GM12892 (cell line): ENCODE measurements at places on chromosomes 7 and 10.

DNA sequence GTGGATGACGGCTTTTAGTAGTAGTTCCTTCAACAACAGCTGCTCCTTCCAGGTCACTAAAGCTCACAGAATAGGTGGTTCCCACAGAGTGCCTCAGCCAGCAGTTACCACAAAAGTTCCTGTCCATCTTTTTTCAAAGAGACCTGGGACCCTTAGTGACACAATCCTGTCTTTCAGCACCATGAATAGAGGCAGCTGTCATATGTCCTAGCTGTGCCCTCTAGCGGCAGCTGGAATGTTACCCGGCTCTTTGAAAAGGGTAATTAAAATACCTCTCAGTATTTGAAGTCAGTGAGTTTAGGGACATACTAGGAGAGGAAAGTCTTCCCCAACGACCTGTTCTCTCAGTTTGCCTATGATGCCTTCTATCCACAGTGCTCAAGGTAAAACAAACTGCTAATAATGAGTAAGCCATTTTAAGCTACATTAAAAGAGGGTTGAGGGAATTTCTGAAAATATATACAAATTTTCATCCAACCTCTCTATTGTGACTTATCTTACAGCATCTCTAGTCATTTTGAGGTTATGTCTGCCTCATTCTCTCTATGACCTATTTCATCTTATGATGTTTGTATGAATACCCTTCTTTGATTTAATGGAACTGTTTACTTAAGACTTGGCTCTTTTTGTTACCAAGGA, 290.8 kb downstream of the NXPH1 start:
- peak; percentile 5 for DNase-seq

DNA sequence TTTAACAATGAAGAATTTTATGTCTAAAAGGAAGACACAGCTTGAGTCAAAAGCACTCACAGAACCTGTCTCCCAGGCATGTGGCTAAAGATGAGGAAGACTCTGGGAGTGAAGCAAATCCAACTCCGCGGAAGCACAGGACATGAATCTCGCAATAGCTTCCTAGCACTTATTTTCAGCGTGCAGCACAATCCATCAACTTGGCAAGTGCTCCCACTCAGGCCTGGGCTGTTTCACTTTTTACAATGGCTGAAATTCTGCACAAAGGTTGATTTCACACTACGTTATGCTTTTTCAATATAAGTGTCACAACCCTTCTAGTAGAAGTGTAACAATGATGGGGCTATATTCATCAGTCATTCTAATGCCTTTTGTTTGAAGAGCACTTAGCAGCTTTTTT, 180.2 kb downstream of the XPNPEP1 start:
- no peak for DNase-seq

DNA sequence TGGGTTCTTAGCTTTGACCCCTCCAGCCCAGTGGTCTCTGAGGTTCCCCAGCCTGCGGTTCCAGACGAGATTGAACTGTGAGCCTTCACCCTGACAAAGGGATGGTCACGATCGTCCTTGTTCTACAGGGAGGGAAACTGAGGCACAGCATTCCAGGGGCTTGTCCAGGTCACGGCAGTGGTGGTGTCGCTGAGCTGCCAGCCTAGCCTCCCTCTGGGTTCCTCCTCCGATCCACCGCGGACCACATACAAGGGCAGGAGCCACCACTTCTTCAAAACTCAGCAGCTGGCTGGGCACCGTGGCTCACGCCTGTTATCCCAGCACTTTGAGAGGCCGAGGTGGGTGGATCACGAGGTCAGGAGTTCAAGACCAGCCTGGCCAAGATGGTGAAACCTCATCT, 35.8 kb downstream of the ELFN1 start:
- no peak for DNase-seq

GRCh38 chr10:10389182-10389581, 628.5 kb upstream of the CELF2 start:
- DNase-seq, result no peak

GRCh38 chr10:70162151-70162891, 8.0 kb downstream of the SAR1A start:
- no peak for DNase-seq

- no peak for DNase-seq
Measured at GRCh38 chr10:16712883-16713282, 104.3 kb downstream of the RSU1 start.

GRCh38 chr10:133318494-133319127, 9.9 kb downstream of the ZNF511 start:
- DNase-seq, result peak; percentile 65

DNA sequence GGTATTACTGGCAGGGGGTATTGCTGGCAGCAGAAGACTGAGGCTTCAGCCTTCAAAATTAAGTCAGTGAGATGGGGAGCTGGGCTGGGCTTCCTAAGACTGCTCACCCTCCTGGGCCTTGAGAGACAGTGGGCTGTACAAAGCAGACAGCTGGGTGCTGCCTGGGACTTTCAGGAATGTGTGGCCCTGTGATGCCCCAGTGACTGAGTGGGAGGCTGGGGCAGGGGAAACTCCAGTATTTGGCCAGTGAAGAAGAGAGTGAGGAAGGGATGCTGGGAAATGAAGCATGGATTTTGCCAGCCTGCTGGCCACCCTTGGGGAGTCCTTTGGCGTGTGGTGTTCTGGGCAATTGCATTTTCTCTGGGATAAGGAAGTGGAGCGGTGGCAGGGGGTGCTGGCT, 442 bp downstream of the ANKRD2 start:
- no peak for DNase-seq

GRCh38 chr10:33235251-33235884, 99.1 kb downstream of the NRP1 start:
- no peak for DNase-seq

GRCh38 chr7:122520971-122521555, 177.9 kb downstream of the RNF133 start:
- no peak for DNase-seq

- no peak for DNase-seq
Measured at GRCh38 chr10:80472234-80473095, 18.4 kb downstream of the TSPAN14 start.

GRCh38 chr10:60376221-60377041, 13.2 kb downstream of the ANK3 start:
- DNase-seq, result no peak

GRCh38 chr10:47410271-47410670, 26.2 kb upstream of the ZNF488 start:
- DNase-seq, result no peak

- DNase-seq, result no peak
Measured at GRCh38 chr7:85682833-85683620, 496.2 kb upstream of the SEMA3D start.

DNA sequence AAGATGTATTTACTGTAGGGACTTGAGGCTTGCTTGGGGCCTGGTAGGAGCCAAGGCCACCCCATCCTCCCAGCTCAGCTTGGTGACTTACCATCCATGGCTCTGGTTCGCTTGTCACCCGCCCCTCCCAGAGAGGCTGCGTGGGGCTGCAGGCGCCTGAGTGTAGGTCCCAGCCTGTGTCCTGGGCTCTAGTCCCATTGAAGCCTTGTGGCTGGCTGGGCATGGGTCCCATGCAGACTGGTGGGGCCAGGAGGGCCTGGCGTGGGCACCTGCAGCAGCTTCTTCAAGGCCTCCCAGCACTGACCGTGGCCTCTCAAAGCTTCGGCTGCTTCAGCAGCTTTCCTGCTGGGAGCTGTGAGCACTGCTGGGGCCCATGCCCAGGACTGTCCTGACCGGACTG, 118.1 kb downstream of the INPP5A start:
- DNase-seq, result no peak

GRCh38 chr7:121116396-121116795, 127.9 kb downstream of the CPED1 start:
- DNase-seq, result no peak

GRCh38 chr10:124492266-124492665, 30.6 kb downstream of the LHPP start:
- no peak for DNase-seq

DNA sequence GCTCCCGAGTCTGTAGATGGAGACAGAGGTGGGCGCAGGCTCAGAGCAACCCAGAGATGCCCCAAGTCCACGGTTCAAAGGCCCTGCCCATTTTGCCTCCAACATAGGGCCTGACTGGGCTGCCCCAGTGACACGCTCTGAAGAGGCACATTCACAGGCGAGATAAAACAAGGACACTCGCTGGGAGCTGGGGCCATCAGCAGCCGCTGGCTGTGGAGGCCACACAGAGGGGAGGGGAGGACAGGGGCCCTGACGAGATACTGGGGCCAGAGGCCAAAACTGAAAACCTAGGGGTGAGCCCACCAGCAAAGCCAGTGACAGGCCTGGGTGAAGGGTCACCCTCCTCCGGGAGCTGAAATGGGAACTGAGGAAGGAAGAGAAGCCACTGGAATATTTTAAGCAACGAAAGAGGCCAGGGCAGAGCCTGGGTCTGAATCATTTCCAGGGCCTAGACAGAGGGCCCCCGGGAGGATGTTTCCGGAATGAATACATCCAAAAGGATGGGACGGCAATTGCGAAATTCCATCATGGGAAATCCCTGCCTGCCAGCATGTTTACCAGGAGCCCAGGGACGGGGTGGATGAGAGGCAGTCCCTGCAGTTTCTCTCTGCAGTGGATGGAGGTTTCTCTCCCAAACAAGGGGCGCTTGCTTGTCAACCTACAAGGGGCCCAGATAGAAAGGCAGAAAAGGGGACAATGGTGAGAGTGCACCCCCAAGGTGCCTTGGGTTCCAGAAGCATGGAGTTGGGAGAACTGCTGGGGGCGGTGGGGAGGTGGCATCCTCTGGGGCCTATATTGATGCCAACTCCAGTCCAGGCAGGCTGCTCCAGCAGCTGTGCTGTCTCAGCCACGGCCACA, 29.0 kb upstream of the HSPA12A start:
- DNase-seq, result no peak

DNA sequence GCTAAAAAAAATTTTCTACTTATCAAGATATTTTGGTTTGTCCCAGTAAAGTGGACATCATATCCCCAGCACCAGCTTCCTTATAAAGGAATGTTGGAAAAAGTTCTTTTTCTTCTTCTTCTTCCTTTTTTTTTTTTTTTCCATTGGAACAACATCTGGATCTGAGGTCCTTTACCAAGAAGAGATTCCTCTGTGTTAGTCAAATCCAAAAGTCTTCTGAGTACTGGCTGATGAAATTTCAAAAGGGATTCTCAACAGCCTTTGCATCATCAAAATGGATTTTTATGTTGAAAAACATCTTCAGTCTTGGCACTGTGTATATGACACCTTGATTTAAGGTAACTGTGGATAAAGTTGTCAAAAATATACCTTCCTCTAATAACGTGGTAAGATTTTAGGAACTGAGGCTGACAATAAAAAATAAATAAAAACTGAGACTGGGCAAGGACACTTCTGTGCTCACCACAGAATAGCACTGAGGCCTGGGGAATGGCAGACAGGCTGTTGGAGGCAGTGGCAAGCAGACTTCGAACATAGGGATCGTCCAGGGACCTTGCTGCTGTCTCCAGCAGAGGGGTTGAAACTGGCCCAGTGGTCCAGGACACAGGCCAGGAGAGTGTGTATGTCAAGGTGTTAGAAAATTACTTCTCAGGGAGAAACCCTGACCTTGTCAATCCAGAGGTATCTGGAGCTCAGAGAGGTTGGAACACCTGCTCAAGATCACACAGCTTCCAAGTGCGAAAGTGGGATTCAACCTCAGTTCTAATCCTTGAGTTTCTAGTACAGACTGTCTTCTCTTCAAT, 130.4 kb downstream of the PTPN20 start:
- no peak for DNase-seq

- no peak for DNase-seq
Measured at GRCh38 chr7:45494885-45495284, 79.3 kb upstream of the ADCY1 start.

DNA sequence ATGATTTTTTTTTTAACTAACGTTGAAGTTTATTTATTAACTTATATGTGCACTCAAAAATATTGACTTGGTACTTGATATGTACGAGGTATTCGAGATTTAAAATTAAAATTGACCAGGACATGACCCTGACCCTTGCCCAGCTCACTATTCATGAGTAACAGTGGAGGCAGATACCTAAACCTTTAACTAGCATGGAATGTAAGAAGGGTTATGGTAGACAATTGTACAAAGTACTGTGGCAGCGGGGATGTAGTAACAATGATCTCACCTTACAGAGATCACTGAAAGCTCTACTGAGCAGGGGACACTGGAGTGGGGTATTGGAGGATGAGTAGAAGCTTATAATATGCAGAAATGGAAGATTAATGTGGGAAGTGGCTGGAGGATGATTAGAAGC, 60.8 kb downstream of the ADRA2A start:
- DNase-seq, result no peak

DNA sequence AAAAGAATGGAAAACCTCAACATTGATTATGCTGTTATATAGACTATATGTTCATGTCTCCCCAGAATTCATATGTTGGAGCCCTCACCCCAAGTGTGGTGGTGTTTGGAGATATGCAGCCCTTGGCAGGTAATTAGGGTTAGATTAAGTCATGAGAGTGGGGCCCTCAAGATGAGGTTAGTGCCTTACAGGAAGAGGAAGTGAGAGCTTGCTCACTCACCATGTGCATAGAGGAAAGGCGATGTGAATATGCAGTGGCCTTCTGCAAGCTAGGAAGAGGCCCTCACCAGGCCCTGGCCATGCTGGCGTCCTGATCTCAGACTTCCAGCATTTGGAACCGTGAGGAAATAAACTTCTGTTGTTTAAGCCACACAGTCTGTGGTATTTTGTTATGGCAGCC, 14.8 kb downstream of the ZNF33A start:
- no peak for DNase-seq

- no peak for DNase-seq
Measured at GRCh38 chr10:55813451-55814170, 547.4 kb downstream of the ZWINT start.

DNA sequence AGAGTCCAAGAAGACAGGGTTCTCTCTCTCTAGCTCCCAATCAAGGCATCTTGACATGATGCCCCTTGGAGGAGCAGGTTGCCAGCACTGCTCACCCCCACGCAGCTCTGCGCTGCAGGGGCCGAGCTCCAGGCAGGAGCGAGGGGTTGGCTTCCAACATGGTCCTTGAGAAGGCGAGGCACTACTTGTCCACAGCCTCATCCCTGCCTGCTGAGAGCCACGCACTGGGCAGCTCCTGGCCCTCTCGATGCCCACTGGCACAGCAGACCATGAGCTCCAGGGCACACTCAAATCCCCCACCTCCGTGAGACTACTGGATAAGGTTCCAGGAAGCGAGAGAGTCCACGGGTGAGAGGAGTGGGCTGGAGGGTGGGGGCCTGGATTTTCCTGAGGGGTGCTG, 31.1 kb downstream of the RAMP3 start:
- no peak for DNase-seq

- DNase-seq, result no peak
Measured at GRCh38 chr10:480928-481552, 208.4 kb downstream of the DIP2C start.

GRCh38 chr10:120493411-120494312, 36.6 kb downstream of the PLPP4 start:
- DNase-seq, result no peak

DNA sequence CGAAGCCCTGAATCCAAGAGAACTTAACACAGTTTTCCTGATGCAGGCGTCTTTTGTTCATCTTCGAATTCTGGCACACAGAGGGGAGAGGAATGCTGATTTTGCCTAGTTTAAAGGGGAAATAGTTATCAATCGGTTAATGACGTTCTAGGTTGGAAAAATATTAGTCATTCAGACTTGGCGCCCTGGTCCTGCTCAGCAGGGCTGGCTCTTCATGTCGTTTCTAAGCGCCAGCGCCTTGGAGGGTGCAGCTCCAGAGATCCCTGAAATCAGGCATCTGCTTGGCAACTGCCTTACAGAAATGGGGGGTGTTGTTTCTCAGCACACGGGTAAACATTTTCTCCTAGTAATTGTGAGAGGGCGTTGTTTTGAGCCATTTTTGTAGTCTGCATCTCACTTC, 1.3 kb upstream of the PRTFDC1 start:
- no peak for DNase-seq

- no peak for DNase-seq
Measured at GRCh38 chr10:44398271-44398670, 13.4 kb upstream of the CXCL12 start.

- no peak for DNase-seq
Measured at GRCh38 chr7:7789551-7789988, 71.2 kb upstream of the RPA3 start.
